ENCODE measurements at places on chromosomes 5 and 9. TPM values are rescaled to one million over a fixed set of nuclear protein-coding genes. Genes with fewer than 3 reads are reported as not detected.

The RNF180 gene
- not detected for total RNA-seq

DNA sequence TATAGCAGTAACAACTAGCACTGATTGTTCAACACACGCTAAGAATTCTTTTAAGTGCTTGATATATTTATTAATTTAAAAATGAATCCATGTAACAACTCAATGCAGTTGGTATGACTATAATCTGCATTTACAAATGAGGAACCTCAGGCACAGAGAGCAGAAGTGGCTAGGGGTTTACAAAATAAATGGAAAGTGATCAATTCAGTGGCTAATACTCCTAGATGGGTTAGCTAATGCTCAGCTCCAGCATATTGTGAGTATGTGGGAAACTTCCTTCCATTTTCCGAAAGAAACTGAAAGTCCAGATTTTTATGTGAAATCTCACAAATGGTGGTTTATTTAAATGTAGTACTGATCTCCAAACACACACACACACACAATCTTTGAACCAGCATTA is 128.0 kb downstream of the RFX3 start:
- DNase-seq = no peak

GRCh38 chr5:53386341-53386740 is 94.1 kb upstream of the FST start:
- no peak for DNase-seq

- no peak for DNase-seq
Measured at GRCh38 chr5:129629575-129629974, 118.3 kb upstream of the MINAR2 start.

Data from natural killer cell treated with Interleukin-12 subunit alpha and Interleukin-12 subunit beta and Interleukin-15 and Interleukin-18, amount 100 ng/mL, for 72 hours (primary cell).